ENCODE measurements at places on chromosomes 1 and 21.
A peak's percentile ranks its signal among the peaks of the same experiment; 100 is the strongest.

DNA sequence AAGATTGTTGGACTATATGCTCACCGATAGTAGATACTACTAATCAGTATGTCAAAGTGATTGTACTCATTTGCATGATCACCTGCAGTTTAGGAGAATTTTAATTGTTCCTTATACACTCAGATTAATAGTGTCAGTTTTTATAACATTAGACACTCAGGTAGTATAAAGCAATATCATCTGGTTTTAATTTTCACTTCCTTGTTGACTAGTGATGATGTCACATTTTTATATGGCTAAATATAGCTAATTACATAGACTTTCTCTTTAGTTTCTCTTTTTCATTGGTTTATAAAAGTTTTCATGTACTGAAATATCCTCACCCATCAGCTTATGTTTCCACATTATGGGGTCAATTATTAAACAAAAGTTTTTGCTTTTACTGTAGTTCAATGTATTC lies 1332.4 kb upstream of the ADGRL2 start:
- DNase-seq, result no peak

DNA sequence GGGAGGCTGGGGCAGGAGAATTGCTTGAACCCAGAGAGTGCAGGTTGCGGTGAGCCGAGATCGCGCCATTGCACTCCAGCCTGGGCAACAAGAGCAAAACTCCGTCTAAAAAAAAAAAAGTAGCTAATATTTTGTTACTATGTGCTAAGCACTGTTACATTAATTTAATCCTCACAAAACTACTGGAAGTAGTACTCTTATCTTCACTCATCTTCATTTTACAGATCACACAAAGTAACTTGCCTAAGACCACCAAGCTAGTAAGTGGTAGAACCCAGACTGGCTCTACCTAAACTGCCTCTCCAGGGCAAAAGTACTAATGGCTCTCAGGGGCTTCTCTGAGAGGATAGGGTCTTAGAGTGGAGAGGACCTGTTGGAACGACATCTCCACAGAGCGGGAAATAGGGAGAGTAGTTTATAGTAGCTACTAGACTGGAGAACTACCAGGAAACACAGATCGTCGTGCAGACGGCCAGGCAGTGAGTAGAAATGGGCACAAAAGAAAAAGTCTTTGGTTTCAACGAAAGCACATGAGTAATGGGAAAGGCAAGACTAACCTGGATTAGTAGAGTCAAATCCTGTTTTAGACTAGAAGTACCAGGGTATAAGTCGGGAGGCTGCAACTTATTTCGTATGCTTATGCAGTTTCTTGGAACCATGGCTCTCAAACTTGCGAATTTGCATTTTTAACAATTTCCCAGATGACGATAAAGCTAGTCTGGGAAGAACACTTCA lies 1.4 kb downstream of the CLCC1 start:
- DNase-seq, result no peak

DNA sequence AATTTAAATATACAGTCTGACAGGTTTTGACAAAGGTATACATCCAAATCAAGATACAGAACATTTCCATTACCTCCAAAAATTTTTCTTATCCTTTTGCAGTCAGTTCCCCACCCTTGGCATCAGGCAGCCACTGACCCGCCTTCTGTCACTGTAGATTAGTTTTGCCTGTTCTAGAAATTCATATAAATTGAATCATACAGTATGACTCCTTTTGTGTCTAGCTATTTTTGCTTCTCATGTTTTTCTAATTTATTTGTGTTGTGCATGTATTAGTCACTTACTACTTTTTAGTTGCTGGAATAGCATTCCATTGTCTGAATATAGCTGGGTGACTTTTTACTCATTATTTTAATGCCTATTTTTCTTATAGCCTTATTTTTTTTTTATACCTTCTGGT lies 3.8 kb downstream of the UTP25 start:
- no peak for DNase-seq

DNA sequence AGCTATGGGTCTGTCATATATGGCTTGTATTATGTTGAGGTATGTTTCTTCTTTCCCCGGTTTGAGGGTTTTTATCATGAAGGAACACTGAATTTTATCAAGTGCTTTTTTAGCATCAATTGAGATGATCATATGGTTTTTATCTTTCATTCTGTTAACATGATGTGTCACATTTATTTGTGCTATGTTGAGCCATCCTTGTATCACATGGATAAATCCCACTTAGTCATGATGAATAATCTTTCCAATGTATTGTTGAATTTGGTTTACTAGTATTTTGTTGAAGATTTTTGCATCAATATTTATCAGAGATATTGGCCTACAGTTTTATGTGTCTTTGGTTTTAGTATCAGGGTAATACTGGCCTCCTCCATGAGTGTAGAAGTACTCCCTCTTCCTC lies 61.7 kb downstream of the GPR137B start:
- no peak for DNase-seq

GRCh38 chr1:20846461-20847374 lies 59.6 kb upstream of the HP1BP3 start:
- no peak for DNase-seq

- no peak for DNase-seq
Observed at GRCh38 chr1:220369511-220369910, 97.3 kb upstream of the RAB3GAP2 start.

DNA sequence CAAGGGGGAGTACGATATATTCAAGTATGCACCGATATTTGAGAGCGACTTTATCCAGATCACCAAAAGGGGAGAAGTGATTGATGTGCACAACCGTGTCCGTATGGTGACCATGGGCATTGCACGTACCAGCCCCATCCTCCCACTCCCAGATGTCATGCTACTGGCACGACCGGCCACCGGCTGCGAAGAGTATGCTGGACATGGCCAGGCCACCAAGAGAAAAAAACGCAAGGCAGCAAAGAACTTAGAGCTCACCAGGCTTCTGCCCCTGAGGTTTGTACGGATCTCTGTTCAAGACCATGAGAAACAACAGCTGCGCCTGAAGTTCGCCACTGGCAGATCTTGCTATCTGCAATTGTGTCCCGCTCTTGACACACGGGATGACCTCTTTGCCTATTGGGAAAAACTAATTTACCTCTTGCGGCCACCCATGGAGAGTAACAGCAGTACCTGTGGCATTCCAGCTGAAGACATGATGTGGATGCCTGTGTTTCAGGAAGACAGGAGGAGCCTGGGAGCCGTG lies 16.5 kb downstream of the ATF3 start:
- no peak for DNase-seq

DNA sequence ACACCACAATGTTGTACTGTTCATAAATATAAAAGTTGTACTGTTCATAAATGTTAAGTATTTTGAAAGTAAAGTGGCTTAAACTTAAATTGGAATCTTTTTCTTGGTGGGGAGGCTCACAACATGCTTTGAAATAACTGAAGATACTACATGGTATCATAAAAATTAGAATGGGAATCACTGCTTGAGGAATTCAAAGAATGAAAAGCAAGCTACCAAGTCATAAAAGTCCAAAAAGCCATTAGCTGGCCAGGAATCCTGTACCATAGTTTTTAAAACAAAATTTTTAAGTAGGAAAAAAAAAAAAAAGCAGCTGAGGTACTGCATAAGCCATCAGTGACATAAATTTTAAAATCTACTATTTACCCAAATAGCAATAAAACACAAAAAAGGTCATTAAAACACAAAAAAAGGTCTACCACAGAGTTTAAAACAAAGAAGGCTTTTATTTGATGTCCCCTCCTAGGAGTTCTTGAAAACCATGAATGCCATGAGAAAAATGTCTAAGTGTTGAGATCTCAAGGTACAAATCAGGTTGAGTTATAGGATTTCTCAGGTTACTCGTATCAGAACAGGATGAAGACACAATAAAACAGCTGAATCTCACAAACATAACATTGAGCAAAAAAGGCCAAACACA lies 8.6 kb downstream of the ZZZ3 start:
- DNase-seq, result no peak

GRCh38 chr1:110495926-110496600 lies 22.9 kb downstream of the KCNA10 start:
- peak; percentile 38 for DNase-seq

- DNase-seq, result no peak
Observed at GRCh38 chr1:65321879-65322278, 12.5 kb downstream of the DNAJC6 start.

DNA sequence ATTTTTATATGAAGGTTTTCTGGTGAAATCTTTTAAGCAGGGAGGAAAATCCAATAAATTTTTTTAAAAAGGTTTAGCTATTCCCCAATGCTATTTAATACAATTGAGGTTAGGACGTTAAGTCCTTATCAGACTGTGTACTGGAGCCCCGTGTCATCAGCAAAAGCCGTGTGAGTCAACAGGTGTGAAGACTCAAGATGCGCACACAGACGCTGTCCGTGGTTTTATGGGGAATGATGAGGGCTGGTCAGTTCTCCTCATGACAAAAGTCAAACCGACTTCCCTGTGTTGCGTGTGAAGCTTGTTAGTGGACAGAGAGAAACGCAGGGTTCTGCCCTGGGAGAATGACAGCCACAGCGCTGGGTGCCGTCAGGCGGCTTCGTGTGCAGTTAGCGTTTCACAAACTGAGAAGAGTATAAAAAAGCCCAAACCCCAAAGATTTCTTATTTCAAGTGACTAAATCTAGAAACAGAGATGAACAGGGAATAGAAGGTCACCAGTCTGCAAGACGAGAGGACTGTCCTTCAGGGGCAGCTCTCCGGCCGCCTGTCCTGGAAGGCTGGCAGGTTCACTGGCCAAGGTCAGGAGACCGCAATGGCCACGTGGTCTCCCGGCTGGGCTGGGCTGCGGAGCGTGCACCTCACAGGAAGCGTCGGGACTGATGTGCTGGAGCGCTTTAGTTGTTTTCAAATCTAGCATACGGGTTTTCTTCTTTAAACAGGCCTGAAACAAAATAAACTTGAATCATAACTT lies 22.4 kb downstream of the PTTG1IP start:
- DNase-seq, result no peak

GRCh38 chr1:206082831-206083695 lies 30.1 kb downstream of the RHEX start:
- no peak for DNase-seq

DNA sequence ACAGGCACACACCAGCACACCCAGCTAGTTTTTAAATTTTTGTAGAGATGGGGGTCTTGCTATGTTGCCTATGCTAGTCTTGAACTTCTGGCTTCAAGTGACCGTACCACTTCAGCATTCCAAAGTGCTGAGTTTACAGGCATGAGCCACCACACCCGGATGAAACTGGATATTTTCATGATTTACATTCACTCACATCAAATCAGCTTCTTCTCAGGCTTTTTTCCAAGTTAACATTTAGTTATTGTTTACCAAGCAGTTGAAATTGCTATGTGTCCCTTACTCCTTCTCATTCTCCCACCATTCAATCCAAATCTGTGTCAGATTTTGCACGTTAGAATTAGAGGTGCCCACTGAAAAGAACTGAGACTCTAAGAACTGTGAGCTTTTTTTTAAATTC lies 18.4 kb downstream of the RIT1 start:
- no peak for DNase-seq

- DNase-seq, result no peak
Observed at GRCh38 chr1:7561936-7562728, 209.0 kb upstream of the VAMP3 start.

- DNase-seq, result no peak
Observed at GRCh38 chr1:244836135-244836521, 670 bp downstream of the COX20 start.

GRCh38 chr1:59272507-59272906 lies 24.4 kb upstream of the FGGY start:
- DNase-seq, result no peak

DNA sequence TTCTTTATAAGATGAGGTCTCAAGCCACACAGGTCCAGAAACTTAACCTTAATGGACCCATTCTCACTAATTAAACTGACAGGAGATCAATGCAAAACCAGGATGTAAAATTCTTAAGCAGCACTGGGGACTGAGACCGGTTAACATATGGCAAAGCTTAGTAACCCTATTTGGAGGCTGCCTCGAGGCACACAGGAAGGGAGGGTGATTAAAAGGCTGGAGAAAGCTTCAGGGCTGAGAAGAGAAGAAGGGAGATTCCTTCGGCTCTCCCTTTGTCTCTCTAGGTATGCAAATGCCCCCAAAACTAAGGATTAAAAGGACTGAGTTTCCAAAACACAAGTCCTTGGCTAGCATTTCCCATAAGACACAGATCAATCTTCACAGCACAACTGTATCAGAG lies 120.8 kb upstream of the DSCAM start:
- no peak for DNase-seq

- DNase-seq, result no peak
Observed at GRCh38 chr1:151621351-151621750, 9.5 kb downstream of the SNX27 start.

GRCh38 chr1:219067350-219067712 lies 106.3 kb upstream of the LYPLAL1 start:
- no peak for DNase-seq

- peak; percentile 61 for DNase-seq
Observed at GRCh38 chr1:204889681-204890383, 19.2 kb downstream of the NFASC start.

DNA sequence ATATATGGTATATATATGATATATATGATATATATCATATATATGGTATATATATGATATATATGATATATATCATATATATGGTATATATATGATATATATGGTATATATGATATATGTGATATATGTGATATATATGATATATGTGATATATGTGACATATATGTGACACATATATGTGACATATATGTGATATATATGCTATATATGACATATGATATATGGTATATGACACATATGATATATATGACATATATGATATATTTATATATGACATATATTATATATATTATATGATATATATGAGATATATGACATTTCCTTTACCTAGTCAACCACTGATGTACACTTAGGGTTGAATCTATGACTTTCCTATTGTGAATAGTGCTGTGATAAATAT lies 36.1 kb upstream of the EEIG2 start:
- no peak for DNase-seq

DNA sequence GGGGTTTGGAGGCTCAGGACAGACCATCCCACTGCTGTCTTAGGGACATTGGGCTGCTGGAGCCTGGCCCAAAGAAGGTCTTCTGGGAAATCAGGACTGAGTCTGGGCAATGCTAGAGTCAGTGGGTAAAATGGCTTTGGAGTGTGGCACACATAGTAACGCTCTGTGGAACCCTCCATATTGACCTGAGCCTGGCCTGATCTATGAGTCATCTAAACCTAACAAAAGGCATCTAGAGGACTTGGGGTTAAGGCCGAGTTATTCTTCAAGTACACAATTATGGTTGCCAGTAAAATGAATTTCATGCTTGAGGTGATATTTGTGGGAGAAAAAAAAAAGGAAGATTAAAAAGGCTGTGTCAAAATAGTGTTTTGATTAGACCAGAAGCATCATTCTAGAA lies 77.7 kb downstream of the ST6GALNAC5 start:
- no peak for DNase-seq

DNA sequence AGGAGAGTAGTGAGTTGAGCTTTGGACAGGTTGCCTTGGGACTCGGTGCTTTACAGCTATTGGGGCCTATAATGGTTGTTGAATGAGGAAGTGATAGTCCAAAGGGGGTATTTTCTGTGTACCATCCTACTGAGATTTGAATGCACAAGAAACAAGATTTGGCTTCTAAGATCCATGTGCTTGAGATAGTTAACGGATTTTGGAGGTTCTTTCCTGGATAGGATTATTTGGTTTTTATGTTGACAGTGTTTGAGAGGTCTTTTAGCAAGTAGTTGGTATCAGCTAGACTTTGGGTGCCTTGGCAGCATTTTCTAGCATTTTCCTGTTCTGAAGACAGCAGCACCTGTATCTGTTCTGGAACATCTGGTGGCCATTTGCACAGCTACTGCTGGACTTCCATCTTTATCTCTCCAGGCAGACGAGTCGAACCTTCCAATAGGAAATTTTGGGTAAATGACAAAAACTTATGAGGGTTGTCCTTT lies 3.6 kb upstream of the SCAF4 start:
- DNase-seq, result no peak

Data from NCI-H2171 (cell line).